ENCODE measurements at places on chromosomes 12 and 14.

DNA sequence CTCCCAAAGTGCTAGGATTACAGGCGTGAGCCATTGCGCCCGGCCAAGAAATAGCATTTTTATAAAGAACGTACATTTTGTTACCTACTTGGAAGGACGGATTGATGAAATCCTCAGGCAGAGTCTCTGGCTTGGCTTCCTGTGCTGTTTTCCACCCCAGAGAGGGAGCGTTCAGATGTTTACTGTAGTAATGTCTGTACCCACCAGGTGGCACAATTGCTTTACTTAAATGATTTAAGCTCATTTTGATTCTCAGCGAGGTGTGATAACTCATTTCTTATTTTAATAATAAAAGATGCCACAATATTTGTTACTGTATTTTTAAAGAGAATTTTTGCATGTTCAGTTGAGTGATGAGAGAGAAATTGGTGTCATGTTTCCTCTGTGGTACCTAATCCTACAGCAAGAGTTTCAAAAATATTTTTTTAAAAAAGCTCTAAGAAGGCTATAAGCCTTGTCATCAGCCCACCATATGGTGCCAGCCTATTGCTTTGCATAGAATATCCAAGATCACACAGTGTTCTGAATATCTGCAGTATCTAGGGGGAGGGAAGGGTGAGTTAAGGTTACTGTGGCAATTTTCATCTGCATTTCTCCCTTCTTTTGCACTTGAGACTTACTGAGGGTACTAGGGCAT lies 82.6 kb upstream of the TRAF3 start:
- peak; percentile 40 for DNase-seq

DNA sequence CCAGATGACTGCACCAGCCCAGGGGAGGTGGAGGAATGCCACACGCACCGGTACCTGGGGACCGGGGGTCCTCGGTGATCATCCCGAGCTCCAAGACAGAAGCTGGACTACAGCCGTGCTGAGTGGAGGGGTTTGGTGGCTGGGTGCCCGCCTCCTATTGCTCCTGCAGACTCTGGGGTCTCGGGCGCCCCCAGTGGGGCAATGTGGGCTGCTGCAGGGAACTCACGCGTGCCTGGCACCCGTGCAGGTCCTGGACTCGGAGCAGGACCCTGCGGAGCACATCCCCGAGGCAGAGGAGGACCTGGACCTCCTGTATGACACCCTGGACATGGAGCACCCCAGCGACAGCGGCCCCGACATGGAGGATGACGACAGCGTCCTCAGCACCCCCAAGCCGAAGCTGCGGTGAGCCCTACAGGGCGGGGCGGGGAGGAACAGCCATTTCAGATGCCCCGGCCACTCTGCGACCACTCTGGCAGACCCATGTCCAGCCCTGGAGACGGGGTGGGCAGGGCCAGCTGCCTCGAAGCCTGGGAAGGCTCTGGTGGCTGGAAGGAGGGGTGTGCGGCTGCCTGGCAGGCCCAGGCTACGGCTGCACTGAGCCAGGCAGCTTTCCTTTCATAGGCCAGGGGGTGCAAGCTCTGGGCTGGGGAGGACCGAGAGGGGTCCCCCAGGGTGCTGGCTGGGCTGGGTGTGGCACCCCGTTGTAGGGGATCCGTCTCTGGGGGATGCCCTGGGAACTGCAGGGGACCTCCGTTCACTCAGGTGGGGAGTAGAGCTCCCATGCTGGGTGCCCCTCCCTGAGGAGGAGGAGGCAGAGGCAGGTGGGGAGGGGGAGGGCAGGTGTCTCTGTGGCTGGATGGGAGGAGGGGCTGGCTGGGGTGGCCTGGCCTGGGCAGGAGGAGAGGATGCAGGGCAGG lies 21.6 kb upstream of the TEX22 start:
- DNase-seq: no peak

GRCh38 chr14:105602799-105603793 lies 76.7 kb downstream of the TMEM121 start:
- no peak for DNase-seq

GRCh38 chr12:13211859-13212664 lies 15.5 kb downstream of the EMP1 start:
- DNase-seq: peak; percentile 55

DNA sequence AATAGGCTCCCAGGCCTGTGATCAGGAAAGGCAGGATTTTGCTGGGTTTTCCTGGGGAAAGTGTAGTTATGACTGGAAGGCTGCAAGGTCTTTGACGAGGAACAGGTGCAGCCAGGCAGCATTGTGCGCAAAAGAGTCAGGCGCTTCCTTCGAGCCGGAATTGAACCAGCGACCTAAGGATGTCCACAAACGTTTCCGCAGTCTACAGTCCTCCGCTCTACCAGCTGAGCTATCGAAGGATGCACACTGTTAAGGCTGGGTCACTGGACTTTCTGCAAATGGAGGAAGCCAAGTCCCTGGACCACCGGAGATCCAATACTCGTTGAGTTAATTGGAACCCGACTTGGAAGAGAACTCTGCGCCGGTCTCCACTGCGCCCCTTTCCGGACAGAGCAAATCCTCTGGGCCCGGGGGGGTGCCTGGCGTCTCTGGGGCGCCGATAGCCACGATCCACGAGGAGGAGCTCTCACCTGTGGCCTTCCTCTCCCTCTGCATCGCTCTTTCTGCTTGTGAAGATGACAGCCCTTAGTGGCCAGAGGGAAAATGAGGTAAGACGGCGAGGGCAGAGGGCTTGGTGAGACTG lies 18.4 kb upstream of the OR6S1 start:
- no peak for DNase-seq

DNA sequence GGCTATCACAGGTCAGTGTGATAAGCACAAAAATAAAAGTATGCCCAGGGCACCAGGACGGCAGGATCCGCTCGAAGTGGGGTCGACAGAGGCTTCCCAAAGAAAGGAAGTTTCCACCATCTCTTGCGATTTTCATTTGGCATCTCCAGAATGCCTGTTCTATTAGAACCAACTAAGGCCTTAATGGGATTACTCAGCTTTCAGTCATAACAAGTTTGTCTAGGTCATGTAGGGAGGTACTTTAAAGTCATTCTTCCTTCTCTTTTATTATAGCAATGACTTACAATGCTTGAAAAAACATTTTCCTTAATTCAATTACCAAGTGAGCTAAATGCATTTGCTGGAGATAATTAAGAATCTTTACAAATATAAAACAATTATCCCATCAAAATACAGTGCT lies 83.6 kb upstream of the DIO3 start:
- DNase-seq: no peak

GRCh38 chr12:42382013-42382696 lies 56.2 kb downstream of the PPHLN1 start:
- no peak for DNase-seq

- no peak for DNase-seq
Observed at GRCh38 chr12:70400124-70400523, 34.0 kb downstream of the KCNMB4 start.

GRCh38 chr14:60933920-60934655 lies 46.8 kb downstream of the TRMT5 start:
- no peak for DNase-seq

DNA sequence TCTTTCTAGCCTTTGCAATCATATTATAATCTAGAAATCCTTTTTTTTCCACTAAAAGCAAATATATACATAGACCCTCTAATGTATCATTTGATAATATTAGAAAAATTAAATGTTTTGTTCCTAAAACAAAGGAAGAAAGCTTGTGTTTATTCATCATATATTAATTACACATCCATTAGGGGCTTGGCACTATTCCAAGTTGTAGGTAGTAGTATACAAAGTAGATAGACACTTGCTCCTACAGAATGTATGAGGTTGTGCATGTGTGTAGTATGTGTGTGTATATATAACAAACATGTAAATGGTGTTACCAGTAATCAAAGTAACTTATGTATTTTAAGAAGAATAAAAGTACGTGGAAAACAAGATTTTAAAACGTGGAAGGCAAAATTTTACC lies 15.0 kb upstream of the KCNMB4 start:
- DNase-seq: no peak

DNA sequence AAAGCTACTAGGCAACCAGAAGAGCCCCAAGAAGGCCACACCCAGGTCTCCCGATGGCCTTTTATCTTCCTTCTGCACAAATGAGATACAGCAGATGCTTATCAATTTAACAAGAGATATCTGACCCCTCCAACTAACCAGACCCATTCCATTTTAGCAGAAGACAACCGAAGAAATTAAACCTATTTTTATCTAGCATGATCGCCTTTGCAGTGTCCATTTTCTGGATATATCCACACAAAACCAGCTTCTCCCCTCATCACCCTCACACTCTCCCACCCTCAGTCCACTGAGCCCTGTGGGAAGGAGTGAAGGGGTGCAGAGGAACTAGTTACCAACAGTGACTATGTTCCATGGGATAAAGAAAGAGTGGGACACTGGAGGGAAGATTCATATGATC lies 20.9 kb upstream of the DHRS4 start:
- DNase-seq: no peak

All from activated T-cell treated with anti-CD3 and anti-CD28 coated beads for 1 hour (primary cell).